NCI-H1105 treated with DMSO at 0.1 percent for 48 hours (cell line): ENCODE measurements at places on chromosomes 5 and 9.

- DNase-seq: no peak
These were observed 9.4 kb downstream of the ERAP2 start for GRCh38 chr5:96885518-96886338.

- DNase-seq: no peak
These were observed 89.5 kb downstream of the TLE1 start for GRCh38 chr9:81599837-81600236.

- DNase-seq: no peak
These were observed 15.6 kb downstream of the COL27A1 start for GRCh38 chr9:114170771-114171461.

DNA sequence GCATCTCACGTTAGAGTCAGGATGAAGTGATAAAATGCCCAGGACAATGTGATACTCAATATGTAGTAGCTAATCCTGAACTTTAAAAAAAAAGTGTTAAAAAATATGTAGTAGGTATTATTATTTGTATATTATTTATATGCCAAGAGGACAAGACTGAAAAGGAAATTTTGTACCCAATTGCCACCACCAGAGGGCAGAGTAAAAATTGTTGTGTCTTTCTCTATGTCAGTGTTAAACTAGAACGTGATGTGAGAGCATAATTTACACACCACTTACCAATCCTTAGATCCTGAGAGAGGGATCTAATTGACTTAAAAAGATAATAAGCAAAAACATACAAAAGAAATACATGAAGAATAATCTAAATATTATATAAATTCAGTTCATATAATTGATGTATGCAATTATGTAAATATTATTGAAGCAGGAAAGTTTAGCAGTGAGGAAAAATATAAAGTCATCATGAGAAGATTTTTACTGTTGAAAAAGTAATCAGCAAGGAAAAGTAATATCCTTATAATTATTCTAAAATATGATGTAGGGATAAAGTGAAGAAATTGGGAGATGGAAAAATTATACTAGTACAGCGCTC is 288.9 kb downstream of the RAB3C start:
- peak; percentile 17 for DNase-seq

DNA sequence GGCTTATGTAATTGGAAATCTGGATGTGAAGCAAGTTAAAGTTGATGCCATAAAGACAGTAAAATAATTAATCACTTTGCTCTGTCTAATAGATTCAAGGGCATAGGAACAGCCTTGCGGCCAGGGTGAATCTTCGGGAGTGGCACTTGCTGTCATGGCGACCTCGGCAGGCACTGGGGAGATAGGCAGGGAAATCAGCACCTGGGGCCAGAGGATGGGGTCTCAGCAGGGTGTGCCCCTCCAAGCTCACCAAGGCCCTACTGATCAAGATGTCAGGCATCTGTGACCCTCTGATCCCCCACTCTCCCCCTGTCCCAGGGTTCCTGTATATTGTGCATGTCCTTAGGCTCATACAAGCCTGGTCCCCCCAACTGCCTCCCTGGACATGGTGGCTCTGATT is 187.3 kb downstream of the MELK start:
- DNase-seq: no peak

GRCh38 chr9:15851766-15852165 is 298.9 kb downstream of the CCDC171 start:
- DNase-seq: no peak
